ENCODE measurements at places on chromosomes 4 and X.

DNA sequence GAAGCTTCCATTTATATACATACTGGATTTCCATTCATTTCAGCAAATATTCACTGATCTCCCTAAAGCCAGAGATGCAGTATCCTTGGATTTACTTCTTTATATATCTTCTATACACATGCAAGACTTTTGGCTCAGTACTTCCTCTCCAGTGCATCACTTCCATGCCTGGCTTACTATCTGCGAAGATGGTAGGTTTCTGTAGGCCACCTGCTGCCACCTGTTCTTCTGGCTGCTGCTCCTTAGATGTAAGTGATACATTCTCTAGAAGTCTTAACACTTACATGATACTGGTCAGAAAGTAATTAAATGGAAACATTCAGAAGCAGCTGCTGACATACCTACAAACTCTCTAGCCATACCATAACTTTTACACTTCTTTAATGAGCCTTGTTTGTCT is 48.9 kb downstream of the TBC1D9 start:
- no peak for DNase-seq

DNA sequence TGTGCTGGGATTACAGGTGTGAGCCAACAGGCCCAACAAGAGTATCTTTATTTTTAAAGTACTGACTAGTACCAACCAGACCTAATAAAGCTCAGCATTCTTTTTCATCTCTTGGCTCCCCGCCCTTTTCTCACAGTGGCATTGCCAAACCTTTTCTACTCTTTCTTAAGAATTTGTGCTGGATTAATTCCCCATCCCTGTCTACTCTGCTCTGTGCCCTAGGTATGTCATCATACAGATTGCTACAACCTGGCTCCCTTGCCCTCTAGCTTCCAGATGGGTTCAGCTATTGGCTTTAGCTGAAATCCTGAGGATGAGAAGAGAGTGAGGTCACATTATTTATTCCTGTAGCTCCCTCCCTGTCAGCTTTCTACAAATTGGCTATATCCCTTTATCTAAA is 34.9 kb upstream of the CCNI start:
- DNase-seq, result no peak

- DNase-seq, result no peak
Measured at GRCh38 chr4:108637856-108638255, 12.5 kb upstream of the OSTC start.

GRCh38 chr4:2241003-2241402 is 918 bp downstream of the HAUS3 start:
- DNase-seq, result no peak

DNA sequence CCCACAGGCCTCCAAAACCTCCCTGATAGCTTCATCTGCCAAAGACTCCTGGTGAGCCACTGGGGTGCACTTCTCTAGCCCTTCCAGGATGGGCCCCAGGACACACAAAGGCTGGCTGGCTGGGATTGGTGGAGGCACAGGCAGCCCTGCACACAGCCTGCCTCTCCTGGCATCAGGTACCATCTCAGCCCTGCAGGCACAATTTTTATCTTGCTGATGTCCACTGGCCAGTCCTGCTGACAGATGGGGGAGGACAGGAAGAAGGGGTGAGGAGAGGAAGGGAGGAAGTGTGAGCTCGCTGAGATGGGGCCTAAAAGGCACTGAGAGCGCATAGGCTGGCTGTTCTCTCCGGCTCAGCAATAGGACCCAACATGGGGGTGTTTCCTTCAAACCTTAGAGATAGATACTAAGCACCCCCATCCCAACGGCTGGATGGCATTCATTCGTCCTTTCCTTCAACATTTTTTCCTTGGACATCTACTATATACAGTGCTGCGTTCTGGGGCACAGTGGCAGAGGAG is 92.7 kb downstream of the PJA1 start:
- no peak for DNase-seq

DNA sequence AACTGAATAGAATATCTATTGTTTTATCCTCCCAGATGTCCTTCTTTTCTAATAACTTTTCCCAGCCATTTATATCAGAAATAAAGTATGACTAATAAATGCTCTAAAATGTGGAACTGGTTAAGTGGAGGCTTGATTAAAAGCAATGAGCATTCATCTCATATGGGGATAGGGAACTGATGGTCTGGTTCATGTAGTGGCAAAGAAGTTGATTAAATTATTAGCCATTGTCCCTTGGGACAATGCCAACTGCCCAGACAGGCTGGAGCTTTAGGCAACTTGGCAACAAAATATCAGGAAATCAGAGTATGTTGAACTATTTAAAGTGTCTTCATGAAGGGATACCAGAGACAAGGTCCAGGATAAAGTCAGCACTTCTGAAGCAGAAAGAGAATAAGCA is 24.2 kb downstream of the TRO start:
- no peak for DNase-seq

- DNase-seq, result no peak
Measured at GRCh38 chr4:104494185-104494584, 509 bp downstream of the CXXC4 start.

- DNase-seq, result no peak
Measured at GRCh38 chrX:133390676-133391075, 24.6 kb downstream of the GPC4 start.

DNA sequence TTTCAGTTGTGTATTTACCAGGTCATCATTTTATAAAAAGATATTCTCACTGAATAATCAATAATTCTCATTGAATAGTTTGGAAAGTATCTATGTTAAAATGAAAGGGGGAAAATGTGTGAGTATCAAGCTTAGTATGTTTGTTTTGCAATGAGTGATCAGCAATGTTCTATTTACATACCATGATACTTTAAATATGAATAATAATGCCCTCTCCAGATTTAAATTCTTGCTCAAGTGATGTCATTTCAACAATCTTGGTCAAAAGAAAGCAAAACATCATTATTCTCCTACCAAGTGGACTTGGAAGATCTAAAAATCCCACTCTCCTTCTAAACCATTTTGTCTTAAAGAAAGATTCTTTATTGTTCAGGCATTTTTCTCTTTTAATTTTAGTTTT is 42.1 kb upstream of the ANKRD50 start:
- DNase-seq, result no peak

DNA sequence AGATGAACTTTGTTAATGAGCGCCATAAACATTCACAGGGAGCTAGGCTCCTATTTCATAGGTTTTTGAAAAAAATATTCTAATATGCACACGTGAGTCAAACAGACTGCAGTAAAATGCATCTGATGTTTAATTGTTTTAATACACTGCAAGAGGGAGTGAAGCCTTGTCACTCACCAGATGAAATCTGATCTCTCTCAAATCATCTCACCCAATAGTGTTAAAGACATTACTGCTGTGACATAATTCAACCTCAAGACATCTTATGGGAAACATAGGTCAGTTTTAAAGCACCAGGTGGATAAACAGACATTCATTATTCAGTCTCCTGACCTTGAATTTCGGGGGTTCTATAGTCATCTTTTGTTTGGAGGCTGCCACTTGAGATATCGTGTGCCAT is 148.3 kb downstream of the MAML3 start:
- no peak for DNase-seq

GRCh38 chr4:170248576-170248975 is 158.8 kb upstream of the AADAT start:
- DNase-seq, result no peak

GRCh38 chr4:76589872-76590797 is 155.1 kb downstream of the SHROOM3 start:
- DNase-seq, result no peak

DNA sequence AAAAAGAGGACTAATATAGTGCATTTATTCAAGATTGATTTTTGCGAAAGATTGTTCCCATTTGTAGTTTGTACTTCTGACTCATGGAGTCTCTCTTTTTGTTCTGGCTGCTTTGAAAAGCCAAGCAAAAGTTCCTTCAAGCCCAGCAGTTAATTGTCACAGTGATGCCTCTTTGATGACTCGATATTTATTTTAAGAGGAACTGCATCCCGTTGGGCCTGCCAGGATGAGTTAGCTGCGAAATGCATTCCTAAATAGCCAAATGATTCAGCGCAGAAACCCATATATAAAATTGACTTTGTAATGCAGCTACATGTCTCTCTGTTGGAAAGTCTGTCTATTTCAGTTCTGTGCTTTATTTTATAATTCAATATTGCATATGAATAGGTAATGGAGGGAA is 295.1 kb downstream of the GBA3 start:
- DNase-seq, result no peak

- DNase-seq, result no peak
Measured at GRCh38 chr4:2804449-2804972, 11.6 kb downstream of the SH3BP2 start.

GRCh38 chr4:183393446-183393845 is 51.0 kb upstream of the CDKN2AIP start:
- no peak for DNase-seq

DNA sequence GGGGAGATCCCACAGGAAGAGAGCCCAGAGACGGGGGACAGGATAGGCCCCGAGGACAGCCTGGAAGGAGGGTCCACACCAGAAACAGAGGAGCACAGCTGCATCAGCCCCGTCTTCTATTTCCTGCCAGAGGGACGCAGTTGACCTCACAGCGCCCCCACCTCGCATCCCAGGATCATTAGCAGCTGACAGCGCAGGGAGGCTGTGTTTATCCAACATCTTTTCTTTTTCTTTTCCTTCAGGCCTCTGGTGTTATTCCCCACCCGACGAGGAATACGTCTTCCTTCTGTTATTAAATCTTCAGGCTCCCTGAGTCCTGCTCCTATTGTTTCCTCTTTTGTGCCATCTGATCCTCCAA is 75.4 kb downstream of the DCHS2 start:
- no peak for DNase-seq

DNA sequence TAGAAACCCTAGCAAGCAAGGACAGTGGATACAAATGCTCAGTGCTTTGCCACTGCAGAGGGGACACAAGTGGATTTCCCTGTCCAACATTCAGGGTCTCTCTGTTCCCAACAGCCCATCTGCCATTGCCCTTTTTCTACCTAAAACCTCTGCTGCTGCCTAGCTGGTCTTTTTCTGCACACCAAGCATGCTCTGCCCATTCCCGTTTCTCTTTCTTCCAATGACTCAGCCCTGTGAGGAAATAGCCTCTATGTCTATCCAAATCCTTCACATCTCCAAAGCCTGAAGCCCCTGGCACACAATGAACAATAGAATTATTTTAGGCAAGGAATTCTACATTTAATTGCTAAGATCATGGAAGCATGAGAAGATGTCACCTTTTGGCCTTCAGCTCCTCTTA is 5.7 kb upstream of the AMELX start:
- no peak for DNase-seq

DNA sequence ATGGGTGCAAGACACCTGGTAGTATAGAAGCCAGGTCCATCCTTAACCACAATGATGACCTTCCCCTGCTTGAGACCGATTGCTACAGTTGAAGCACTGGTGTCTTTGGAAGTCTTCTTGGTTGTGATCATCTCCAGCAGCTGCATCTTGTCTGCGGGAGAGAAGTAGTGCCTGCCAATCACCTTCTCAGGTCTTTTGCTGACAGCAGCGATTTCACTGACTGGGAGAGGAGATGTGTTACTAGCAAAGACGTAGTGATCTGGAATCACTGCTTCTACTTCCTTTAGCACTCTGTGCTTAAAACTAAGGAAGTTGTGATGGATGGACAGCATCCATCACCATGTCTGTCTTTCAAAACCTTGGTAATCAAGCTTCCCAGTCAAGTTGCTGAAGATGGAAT is 25.9 kb downstream of the CPE start:
- no peak for DNase-seq

GRCh38 chrX:13266641-13267345 is 53.1 kb downstream of the ATXN3L start:
- DNase-seq, result no peak

DNA sequence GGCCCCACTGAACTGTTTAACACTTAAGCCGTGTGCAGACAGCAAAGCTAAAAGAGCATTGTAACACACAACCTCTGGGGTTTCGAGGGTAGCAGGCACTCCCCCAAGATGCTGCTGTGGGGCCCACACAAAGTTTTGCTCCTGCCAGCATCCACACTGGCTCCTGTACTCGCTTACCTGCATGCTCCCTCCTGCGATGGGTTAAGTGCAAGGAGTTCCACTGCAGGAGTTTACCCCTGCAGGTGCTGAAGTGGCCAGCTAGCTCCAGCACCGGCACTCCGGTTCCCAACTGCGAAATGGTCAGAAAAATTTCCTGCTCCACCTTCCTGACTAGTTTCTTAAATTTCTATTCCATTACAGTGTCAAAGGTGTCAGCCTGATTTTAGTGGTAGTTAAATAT is 443.5 kb downstream of the PCDH10 start:
- no peak for DNase-seq

DNA sequence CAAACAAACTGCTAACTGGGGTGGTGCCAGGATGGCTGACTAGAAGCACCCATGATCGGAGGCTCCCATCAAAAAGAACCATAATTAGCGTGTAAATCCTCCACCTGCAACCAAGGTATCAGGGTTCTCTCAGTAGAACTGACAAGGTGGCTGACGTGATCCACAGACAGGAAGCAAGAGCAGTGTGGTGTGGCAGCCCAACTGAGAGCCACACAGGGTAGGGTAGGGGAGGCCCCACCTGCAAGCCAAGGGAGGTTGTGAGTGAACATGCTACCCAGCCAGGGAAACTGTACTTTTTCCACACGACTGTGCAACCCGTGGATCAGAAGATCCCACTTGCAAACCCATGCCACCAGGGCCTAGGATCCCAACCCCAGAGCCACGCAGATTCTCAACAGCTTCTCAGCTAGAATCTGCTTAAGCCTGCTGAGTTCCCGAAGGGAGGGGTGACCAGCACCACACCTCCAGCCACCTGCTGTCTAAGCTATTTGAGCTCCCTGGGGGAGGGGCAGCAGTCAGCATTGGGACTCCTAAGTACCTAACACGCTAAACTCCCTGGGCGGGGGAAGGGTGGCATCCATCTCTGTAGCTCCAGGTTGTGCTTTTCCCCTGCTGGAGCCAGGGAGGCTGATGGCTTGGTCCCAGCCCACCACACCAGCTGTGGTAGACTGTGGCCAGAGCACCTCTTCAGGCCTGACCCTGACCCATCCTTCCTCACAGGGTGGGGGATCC is 425.1 kb downstream of the GPM6A start:
- DNase-seq, result no peak

GRCh38 chr4:85860066-85860740 is 385.3 kb downstream of the ARHGAP24 start:
- no peak for DNase-seq

GRCh38 chr4:5337731-5338130 is 286.5 kb downstream of the STK32B start:
- DNase-seq, result no peak

DNA sequence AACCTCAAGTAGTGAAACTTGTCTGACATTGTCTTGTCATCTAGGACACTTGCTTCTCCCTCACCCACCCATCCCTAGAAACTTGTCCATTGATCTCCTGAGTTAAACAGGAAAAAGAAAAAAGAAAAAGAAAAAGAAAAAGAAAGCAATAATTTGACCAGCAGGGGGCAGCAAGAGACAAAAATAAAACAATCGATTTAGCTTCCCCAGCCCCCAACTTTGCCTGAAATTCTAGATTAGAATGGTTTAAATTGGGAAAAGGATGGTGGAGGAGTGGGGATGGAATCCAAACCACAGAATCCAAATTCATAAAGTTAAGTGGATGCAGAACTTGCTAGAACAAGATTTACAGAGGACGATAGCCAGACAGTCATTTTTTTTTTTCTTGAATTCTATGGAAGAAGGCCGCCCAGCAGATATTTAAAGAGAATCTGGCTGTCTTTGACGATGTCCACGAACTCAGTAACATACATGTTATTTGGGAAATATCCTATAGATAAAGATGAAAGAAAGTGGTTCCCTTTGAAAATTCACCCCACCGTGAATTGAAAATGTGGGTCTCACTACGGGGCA is 282.9 kb downstream of the USP46 start:
- no peak for DNase-seq

All from stimulated activated CD4-positive, alpha-beta T cell treated with anti-CD3 and anti-CD28 coated beads, Interleukin-1b, Interleukin-23, amount 100 ng/mL, for 4 hours (primary cell).